Activated gamma-delta T cell treated with anti-CD3 and anti-CD28 coated beads, Interleukin-2, amount 50 U/mL, for 16 hours (primary cell): ENCODE measurements at places on chromosomes 1 and 21.
A peak's percentile ranks its signal among the peaks of the same experiment; 100 is the strongest.

- DNase-seq = no peak
These were observed 107.2 kb upstream of the WLS start for GRCh38 chr1:68339505-68339904.

- DNase-seq = no peak
These were observed 67.5 kb downstream of the MAP10 start for GRCh38 chr1:232872738-232873137.

DNA sequence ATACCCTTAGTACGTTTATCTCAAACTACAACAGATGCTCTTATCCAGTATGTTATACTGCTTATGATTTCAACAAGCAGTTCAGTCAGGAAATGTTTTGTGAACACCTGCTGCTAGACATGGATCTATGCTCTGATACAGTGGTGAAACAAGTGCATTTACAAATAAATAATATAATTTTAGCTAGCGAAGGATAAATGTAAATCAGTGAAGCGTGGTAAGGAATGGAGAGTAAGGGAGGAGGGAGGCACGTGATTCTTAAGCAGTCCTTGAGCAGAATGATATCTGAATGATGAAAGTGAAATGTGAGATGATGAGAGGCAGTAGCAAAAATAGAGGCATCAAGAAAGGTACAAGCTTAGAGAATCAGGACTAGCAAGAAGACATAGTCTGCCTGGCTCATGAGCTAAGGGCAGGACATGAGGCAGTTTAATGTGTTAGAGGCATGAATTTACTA, 6.3 kb downstream of the TSNAX start:
- no peak for DNase-seq

GRCh38 chr1:15410223-15410883, 665 bp downstream of the EFHD2 start:
- DNase-seq = no peak

DNA sequence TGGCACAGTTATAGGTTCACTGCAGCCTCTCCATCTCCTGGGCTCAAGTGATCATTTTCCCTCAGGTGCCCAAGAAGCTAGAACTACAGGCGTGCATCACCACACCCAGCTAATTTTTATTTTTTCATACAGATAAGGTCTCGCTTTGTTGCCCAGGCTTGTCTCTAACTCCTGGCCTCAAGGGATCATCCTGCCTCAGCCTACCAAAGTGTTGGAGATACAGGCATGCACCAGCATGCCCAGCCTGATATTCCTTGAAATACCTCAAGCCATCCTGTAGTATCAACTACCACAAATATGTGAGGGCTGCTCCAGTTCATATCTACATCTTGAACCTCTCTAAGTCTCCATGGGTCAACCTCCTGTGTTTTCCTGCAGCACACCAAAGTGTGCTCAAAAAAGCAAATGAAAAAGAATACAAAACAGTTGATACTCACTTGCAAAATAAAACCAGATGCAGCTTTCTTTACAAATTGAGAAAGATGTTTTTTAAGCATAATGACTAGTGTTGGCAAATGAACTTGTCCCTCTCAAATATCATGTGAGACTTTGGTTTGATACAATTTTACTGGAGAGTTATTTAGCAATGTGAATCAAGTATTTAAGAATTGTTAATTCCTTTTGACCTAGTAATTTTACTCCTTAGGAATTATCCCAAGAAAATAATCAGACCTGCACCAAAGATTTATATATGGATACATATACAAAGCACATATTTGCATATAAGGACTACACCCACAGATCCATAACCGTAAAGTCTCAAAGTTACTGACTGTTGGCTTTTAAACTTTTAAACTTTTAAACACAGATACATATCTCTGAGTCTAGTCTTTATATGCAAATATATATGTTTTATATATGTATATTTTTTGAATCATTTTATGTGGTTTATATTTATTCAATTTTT, 197.7 kb downstream of the NRIP1 start:
- DNase-seq = no peak

GRCh38 chr1:25022361-25023189, 92.5 kb upstream of the RUNX3 start:
- peak; percentile 95 for DNase-seq

GRCh38 chr1:237249120-237249519, 207.1 kb downstream of the RYR2 start:
- no peak for DNase-seq

- DNase-seq = no peak
These were observed 9.0 kb downstream of the PPP1R12B start for GRCh38 chr1:202357506-202357905.

DNA sequence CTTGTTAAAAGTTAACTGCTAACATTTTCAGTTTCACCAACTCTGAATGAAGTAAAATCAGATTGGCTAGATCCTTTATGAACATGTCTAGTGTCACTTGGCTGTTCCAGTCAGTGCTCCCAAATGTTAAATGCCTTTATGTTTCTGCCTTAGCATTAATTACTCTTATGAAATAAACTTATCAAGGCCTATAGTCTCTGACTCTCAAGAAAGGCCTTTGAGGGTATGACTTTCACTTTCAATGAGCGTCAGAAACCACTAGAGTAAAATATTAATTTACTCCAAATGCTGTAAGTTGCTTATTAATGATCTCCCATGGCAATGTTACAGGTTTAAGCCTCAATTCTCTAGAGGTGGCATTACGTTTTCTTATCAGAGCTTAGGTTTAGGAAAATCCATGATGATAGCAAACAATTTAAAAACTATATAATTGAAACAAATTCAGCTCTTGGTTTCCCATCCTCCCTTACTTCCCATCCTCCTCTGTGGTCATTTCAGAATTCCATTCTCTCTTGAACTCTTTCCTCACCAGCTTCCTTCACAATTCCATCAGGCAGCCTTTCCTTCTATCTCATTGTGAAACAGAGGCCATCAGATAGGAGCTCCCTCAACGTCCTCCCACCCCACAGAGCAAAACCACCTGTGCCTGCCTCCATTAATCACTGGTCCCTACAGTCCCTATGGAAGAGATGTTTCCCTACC, 108.6 kb upstream of the COP1 start:
- no peak for DNase-seq

DNA sequence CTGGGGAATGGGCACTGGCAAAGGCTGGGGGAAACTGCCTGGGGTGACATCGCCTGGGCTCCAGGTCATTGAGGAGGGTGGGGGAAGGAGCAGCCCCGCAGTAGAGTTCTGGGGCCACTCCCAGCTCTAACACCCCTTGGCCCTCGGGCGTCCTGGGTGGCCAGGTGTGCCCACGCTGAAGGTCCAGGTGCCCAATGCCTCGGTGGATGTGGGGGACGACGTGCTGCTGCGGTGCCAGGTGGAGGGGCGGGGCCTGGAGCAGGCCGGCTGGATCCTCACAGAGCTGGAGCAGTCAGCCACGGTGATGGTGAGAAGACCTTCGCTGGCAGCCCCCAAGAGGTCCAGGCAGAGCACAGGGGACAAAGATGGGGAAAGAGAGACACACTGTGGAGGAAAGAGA, 7.7 kb downstream of the NTRK1 start:
- no peak for DNase-seq

DNA sequence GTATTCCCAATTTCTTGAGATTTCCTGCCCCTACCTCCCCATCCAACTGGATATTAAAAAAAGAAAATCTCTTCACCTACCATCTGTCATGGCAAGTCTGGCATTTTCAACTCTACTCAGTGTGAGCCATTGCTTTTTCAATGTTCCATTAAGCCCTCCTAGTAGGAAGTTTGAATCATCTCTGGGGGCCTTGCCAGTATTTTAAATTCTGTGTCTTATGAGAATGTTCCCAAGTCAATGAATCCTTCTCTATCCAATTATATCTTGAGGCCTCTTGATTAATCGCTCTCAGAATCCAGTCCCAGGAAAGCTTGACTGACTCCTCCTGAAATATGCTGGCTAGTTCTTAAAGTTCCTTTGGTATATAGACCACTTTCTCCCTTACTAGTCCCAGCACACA, 91.5 kb downstream of the NGF start:
- no peak for DNase-seq

- DNase-seq = no peak
These were observed 72.0 kb upstream of the COL24A1 start for GRCh38 chr1:86228546-86228945.

GRCh38 chr21:32281531-32281930, 2.7 kb upstream of the MIS18A start:
- no peak for DNase-seq

DNA sequence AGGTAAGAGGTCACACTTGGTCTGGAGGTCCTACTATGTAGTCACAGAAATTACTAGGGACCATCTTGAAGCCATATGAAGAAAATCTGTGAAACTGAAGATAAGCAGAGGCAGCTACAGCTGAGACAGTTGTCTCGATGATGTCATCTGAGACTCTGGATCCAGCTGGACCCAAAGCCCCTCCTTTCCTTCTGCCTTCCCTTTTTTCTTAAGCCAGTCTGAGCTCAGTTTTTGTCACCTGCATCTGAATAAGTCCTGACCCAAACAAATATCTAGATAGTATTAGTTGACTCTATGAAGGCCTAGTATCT, 143.3 kb downstream of the ETS2 start:
- no peak for DNase-seq

DNA sequence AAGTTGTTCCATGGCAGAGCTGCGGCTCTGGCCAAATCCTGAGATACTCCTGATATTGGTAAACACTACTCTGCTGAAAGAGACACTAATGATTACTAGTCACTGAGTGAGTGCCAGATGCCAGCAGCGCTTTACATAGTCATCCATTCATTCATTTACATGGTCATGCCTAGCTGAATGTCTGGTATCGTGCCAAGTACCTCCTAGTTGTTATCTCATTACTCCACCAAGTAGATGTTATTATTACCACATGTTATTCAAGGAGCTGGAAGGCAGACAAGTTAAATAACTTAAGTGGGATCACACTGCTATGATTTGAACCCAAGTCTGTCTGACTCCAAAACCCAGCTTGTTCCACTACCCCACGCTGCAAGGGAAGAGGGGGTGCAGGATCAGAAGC, 4.7 kb downstream of the OLFML2B start:
- no peak for DNase-seq

DNA sequence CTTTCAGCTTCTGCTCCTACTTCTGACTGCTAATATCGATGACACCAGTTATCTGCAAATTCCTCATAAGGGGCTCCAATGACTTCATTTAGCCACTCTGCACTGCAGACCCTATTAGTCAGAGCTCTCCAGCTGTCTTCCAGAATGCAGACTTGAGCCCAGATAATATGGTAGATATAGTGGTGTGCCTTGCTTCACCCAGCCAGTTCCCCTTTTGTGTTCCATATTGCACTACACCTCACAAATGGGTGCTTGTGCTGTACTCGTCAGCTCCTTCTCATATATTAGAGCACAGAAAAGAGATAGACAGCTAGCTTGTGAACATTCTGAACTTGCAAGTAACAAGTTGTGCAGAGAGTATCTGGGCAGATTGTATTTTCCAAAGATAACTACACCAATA, 23.7 kb upstream of the COG2 start:
- DNase-seq = no peak

DNA sequence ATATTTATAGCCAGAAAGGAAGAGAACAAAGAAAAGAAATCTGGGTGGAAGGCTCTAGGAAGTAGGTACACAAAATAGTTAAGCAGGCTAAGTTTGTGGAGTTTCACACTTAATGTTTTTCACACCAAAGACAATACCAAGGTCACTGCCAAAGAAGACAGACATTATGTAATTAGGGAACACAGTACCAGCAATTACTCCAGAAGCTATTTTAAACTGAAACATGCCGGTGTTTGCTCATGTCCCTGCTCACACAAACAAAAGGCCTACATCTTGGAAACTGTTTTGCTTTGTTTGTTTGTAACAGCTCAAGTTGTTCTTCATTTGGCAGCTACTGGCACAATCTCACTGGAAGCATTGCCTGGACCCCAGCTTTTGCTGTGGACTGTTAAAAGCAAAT, 88.5 kb upstream of the DAB1 start:
- no peak for DNase-seq

- DNase-seq = no peak
These were observed 14.7 kb upstream of the MYOG start for GRCh38 chr1:203100516-203100869.

GRCh38 chr1:232096751-232097150, 470.2 kb downstream of the DISC1 start:
- DNase-seq = no peak

GRCh38 chr1:104671684-104672353, 922.1 kb downstream of the AMY1C start:
- no peak for DNase-seq

- DNase-seq = no peak
These were observed 54.2 kb upstream of the BCL9 start for GRCh38 chr1:147486876-147487656.

DNA sequence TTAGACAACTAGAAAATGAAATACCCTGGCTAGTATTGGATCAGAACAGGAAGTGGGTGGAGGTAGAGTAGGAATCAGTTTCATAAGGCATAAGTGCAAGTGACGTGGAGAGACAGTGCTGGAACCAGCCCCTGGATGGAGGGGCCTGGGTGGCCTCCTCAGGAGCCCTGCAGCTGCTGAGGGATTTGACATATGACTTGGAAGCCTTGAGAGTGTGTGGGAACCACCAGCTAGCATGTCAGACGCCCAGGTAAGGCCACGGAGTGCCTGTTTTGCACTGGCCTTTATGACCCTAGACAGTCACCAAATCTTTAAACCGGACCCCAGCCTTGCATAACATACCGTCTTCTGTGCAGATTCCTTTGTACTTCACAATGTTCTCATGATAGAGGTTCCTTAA, 94.4 kb downstream of the RAVER2 start:
- no peak for DNase-seq

- DNase-seq = no peak
These were observed 57.1 kb upstream of the GADD45A start for GRCh38 chr1:67627906-67628305.

GRCh38 chr21:26405735-26406361, 167.2 kb downstream of the CYYR1 start:
- DNase-seq = no peak

DNA sequence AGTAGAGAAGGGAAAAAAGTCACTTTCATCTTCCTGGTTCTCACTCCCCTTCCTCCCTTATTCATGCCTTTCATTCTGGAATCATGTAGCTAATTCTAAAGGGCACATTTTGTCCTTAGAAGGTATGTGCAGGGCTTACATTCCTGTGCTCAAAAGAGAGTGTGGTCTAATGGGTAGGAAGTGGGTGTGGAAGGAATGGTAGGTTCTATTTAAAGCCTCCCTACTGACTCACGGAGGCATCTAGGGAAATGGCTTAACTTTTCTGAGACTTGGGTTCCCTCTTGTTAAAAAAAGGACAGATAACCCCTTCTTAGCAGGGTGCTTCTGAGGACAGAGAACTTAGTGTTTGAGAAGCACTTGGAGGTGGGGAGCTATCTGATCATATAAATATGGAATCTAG, 249.3 kb upstream of the DUSP10 start:
- no peak for DNase-seq

DNA sequence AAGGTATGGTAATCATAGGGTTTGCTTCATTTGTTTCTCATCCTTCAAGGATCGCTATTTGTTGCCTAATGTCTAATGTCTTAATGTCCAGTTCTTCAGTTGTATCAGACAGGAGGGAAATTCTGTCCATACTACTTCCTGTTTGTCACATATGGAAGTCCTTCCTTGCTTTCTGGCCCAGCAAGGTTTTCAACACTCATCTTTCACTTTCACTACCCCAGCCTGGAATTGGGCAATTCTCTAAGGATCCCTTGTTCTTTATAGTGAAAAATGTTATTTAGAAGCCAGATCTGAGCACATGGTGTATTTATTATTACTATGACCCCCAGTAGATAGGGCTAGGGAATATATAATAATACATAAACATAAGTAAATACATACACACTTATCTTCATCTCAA, 50.6 kb upstream of the SLC35A3 start:
- DNase-seq = no peak
